CD4-positive, alpha-beta T cell treated with Interleukin-1 beta for 1 hour (primary cell): ENCODE measurements at places on chromosomes 6 and 20.
A peak's percentile ranks its signal among the peaks of the same experiment; 100 is the strongest.

DNA sequence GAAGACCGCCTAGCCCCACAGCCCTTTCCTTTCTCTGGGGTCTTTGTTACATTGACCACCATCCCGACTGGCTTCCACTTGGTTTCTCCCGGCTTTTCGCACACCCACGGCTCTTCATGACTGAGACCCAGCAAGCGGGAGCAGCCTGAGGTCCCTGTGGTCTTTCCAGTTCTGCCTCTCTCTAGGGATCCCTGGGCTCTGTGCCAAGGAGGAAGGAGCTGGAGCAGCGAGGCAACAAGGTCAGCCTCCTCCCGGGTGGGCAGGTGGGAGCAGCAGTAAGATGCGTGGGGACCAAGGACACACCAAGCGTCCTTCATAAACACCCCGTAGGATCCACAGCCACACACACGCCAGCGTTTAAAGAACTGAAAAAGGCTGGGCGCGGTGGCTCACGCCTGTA lies 29.6 kb upstream of the MRGBP start:
- no peak for DNase-seq

GRCh38 chr6:81144346-81144745 lies 608.1 kb downstream of the TENT5A start:
- DNase-seq = no peak

GRCh38 chr6:55282115-55282514 lies 45.2 kb upstream of the GFRAL start:
- no peak for DNase-seq

- no peak for DNase-seq
These were observed 74.6 kb upstream of the TAB2 start for GRCh38 chr6:149242883-149243282.

- DNase-seq = peak; percentile 28
These were observed 10.6 kb downstream of the CTCFL start for GRCh38 chr20:57514273-57514751.

- DNase-seq = no peak
These were observed 6.1 kb upstream of the JARID2 start for GRCh38 chr6:15239616-15240364.

- DNase-seq = no peak
These were observed 291.1 kb upstream of the BTBD3 start for GRCh38 chr20:11626551-11626950.

- no peak for DNase-seq
These were observed 184.6 kb downstream of the ATXN1 start for GRCh38 chr6:16576451-16577368.

- no peak for DNase-seq
These were observed 515.1 kb upstream of the SOX4 start for GRCh38 chr6:21078497-21078896.

DNA sequence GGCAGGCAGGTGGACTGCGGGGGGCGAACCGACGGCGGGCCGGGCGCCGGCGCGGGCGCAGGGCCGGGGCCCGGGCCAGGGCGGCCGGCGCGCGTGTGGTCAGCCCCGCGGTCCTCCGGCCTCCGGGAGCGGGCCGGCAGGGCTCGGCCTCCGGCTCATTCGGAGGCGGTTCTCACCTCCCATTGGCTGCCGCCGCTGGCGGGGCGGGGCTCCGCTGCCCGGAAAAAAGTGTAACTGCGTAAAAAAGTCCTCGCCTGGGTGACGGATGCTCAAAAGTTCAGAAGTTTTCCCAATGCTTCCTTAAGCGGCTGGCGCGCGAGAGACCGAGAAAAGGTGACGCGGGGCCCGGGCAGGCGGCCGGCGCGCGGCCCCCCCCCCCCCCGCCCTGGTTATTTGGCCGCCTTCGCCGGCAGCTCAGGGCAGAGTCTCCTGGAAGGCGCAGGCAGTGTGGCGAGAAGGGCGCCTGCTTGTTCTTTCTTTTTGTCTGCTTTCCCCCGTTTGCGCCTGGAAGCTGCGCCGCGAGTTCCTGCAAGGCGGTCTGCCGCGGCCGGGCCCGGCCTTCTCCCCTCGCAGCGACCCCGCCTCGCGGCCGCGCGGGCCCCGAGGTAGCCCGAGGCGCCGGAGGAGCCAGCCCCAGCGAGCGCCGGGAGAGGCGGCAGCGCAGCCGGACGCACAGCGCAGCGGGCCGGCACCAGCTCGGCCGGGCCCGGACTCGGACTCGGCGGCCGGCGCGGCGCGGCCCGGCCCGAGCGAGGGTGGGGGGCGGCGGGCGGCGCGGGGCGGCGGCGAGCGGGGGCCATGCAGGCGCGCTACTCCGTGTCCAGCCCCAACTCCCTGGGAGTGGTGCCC lies at the start of gene FOXC1:
FOXC1 (plus strand) TSS at position 268 of the 849 bp plus-strand sequence; CDS start at position 799, 531 bp downstream.
- peak; percentile 51 for DNase-seq

- DNase-seq = no peak
These were observed 39.5 kb upstream of the ADGRF5 start for GRCh38 chr6:46961232-46961631.

DNA sequence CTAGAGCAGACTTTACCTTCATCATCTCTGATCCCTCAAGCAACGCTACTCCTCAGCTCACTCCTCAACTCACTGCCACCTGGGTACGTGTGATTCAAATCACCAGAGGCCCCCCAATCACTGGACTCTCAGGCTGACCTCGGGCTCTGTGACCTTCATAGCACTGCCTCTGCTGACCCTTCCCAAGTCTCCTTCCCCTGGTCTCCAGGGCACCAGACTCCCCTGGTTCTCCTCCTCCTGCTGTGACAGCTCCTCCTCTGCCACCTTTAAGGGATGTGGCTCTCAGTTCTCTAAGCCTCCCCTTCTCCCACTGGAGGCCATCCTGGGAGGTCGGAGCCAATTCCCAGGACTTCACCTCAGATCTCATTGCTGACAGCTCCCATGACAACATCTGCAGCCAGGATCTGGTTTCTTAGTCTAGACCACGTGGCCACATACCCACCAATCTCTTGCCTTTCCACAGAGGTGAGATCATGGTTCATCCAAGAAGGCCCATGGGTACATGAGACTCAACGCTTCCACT lies 90.4 kb downstream of the NFATC2 start:
- no peak for DNase-seq
